Mucosa of descending colon (tissue), 3 donors: ENCODE measurements at places on chromosomes 5 and 9.
A peak's percentile ranks its signal among the peaks of the same experiment; 100 is the strongest.

DNA sequence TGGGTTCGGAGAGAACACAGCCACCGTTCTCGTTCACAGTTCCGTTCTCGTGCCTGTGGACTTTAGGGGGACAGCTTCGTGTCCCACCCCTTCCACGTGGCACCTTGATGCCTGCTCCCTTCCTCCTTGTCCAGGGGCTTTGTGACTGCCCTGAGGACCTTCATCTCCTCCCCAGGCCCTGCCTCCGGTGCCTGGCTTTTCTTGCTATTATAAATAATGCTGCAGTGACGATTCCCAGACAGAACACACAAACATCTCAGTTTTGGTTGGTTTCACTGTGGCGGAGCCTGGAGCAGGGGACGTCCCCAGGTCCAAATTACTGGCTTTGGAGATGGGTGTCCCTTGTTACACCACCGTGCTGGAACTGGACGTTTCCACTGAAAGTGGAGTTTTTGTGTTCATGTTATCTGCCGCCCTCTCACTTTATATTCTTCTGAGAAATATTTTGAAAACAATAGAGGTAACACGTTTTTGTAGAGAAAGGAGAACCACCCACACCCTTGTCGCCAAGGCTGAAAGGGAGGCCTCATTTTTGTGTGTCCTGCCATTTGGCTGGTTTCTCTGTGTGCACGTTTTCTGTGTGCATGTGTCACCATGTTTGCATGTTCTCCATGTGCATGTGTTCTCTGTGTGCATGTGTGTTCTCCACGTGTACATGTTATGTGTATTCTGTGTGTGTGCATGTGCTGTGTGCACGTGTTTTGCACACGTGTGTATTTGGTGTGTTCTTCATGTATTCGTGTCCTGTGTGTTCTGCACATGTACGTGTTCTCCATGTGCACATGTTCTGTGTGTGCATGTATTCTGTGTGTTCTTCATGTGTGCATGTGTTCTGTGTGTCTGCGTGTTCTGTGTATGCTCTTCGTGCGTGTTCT, 24.2 kb downstream of the WNK2 start:
- peak; percentile 41 for DNase-seq

- DNase-seq = no peak
These were observed 27.7 kb downstream of the WDR36 start for GRCh38 chr5:111119856-111120255.

- DNase-seq = no peak
These were observed 85.3 kb downstream of the TTC39B start for GRCh38 chr9:15221746-15222145.

- no peak for DNase-seq
These were observed 1891.7 kb upstream of the WWC1 start for GRCh38 chr5:166399781-166400180.

DNA sequence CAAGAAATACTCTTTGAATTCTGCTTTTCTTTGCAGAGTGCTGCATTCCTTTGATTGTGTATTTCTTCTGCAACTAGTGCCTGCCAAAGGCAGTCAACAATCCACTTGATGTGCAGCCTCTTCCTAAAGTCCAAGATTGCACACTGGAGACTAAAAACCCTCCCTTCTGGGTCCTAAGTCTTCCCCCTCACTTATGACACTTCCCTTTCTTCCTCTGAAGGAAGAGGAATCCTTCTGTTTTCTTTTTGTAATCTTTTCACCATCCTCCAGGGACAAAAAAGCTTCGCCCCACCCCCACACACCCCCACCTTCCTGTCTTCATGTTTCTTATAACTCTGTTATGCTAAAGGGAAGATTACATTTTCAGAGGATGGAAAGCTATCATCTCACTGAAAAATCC, 39.9 kb downstream of the WDR36 start:
- no peak for DNase-seq

GRCh38 chr5:150461231-150461630, 11.7 kb upstream of the RPS14 start:
- DNase-seq = no peak

DNA sequence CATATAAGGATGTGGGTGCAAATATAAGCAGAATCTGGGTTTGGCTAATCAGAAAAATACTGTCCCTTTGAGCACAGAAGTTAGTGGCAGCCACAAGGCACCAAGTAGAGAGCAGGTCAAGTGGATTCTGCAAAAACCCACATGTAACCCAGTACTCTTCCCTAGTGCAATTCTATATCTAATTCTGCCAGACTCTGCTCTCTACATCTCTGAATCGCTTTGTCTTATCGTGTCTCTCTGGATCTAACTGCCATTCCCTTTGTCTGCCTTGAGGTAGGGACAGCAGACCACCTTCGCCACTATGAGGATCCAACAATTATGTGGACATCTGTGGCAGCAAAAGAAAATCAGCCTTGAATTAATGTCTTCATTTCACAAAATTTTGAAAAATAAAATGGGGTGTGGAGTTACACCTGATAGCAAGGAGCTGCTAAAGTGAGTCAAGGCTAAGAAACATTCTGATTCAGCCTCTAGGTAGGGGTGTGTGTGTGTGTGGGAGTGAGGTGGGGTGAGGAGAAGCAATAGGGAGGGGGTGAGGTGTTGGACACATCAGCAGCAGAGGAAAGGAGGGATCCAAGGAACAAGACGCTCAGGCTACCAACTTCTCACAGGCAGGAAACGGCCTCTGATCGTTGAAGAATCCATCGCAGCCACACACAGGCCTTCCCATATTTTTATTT, 33.7 kb upstream of the ZNF366 start:
- no peak for DNase-seq

GRCh38 chr9:684054-684890, 157.2 kb upstream of the DMRT1 start:
- DNase-seq = no peak

DNA sequence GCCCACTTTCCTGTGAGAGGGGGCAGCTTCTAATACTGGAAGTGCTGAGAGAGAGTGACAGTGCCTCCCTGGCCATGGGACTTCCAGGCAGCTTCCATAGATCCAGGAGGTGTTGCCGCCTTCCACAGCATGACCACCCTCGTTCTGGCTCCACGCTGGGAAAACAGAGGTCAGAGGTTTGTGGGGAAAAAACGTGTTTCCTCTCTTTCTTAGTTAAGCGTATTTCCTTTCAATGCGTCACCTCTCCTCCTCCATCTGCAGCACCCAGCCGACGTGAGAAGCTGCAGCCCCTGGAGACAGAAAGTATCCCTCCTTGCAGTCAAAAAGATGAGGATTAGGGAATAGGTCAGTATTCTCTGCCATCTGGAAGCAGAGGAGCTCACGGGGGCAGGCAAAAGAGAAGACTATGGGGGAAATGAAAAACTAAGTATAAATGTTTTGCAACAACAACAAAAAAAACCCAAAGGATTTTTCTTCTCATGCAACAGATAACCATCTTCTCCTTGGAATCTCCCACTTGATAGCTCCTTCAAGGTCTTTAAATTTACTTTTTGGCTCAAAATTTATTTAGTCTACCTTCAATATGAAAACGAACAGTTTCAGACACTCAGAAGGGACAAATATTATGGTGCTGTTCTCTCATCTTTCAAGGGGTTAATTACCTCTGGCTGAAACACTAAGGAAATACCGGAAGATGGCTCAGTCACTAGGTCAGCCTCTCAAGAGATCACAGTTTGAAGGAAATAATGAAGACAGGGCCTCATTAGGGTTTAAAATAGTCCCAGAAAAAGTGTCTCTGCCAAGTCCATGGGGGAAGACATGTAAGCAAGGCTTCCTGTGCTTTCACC, 38.0 kb downstream of the MTMR12 start:
- no peak for DNase-seq

- no peak for DNase-seq
These were observed 142.7 kb upstream of the ADAMTSL1 start for GRCh38 chr9:18331310-18331684.

DNA sequence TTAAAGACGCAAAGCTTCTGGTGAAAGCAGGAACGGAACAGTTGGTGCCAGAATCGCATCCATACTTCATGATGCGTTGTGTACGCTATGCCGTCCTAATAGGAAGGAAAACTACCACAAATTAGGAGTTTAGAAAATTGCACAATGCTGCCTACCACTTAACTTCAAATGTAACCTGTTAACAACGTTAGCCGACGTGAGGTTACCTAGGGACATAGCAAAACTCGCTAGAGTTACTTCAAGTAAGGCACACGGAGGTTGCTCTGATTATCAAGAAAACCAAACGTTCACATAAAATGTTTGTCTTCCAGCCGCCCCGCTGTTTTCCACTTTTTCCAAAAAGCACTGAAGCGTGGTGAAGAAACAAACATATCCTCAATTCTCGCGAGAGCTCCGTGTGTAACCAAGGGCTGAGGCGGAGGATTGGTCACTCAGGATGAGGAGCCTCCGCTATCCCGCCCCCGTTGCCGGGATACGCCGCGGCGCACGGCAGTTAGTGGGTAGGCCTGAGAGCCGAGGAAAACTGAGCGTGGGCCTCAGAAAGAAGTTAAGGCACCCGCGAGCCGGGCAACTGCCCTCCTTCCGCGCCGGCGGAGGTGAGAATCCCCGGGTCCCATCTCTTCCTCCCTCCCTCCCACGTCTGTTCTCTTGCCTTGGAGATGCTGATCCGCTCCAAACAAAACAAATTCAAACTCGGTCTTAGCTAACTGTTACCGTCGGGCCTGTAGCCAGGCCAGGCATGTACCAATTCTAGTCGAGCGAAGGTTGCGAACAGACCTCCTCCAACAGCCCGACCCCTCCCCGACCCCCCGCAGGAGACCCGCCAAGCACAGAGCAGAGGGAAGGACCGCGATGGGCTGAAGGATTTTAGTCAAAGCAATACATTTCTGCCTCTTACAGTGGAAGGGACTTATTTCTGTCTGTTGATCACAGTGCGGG, at the start of gene IFT74:
Gene IFT74 (plus strand): TSS at position 492 of the 939 bp plus-strand sequence. CDS start 5,556 bp downstream, outside the sequence.
- DNase-seq = peak; percentile 97

DNA sequence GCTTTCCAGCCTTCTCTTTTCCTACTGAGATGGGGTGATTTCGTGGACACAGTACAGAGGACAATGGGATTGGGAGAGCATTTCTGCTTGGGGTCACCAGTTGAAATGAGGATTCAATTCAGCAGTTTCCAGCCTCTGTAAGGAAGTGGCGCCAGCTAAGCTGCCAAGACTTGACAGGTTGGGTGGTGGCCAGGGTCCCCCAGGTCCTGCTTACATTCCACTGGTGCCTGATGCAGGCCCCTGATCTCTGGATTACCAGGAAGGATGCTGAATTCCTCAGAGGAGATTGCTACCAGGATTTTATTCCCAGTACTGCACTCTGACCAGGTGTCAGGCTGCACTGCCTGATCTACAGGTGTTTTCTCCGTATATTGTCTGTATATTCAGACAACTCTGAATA, 119.7 kb downstream of the PSD2 start:
- no peak for DNase-seq

GRCh38 chr5:39255406-39255805, 36.0 kb upstream of the FYB1 start:
- no peak for DNase-seq

- peak; percentile 86 for DNase-seq
These were observed 885 bp downstream of the RNF44 start for GRCh38 chr5:176536132-176536901.

DNA sequence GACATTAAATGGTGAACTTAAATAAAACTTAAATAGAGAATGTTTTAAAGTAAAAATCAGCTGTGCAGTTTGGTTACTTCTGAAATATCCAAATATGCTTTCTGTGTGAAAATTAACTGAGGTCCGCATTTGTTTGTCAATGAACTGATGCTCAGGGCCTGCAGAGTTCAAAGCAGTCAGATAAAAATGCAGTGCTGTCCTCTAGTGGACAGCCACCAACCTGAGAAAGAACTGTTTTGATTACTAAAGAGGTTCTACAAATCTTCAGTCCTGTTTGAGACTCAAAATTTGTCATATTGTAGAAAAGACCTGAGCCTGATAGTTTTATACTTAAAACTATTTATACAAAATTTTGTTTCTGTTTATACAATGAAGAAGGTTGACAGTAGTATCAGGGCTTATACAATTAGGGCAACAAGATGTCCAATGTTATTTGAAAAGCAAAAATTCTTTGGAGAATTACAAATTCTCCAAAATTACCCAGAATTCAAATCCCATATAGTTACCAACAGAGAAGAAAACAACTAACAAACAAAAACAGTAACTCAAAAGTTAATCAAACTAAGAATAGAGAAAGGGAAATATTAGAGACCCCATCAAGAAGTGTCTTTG, 232.3 kb upstream of the TBCA start:
- no peak for DNase-seq

DNA sequence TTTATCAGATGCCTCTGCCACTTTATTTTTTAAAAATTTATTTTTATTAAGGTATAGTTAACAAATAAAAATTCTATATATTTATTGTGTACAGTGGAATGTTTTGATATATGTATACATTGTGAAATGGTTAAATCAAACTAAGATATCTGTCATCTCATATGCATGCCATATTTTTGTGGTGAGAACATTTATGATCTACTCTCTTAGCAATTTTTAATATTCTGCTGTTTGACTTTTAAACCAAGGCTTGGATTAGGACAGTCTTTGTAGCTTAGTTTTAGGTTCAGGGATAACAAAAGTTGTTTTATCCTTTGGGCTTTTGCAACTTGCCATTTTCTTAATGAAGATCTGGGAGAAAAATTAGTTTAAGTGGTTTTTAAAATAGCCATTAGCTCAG, 46.0 kb upstream of the CDKN2B start:
- no peak for DNase-seq

DNA sequence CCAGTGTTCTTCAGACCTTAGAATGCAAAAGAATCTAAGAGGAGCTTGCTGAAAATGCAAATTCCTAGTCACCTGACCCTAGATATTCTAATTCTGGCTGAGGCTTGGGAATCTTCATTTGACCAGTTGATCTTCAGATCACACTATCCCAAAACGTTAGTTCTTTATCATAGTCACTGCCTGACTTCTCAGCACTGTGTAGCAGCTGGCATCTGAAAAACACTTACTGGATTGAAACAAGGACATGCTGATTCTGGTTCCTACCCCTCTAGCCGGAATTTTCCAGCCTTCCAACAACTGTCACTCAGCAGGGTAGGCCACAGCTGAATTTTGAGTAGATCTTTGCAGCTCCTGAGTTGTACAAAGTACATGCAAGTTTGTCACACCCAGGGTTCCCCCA, 72.2 kb downstream of the EBF1 start:
- no peak for DNase-seq

DNA sequence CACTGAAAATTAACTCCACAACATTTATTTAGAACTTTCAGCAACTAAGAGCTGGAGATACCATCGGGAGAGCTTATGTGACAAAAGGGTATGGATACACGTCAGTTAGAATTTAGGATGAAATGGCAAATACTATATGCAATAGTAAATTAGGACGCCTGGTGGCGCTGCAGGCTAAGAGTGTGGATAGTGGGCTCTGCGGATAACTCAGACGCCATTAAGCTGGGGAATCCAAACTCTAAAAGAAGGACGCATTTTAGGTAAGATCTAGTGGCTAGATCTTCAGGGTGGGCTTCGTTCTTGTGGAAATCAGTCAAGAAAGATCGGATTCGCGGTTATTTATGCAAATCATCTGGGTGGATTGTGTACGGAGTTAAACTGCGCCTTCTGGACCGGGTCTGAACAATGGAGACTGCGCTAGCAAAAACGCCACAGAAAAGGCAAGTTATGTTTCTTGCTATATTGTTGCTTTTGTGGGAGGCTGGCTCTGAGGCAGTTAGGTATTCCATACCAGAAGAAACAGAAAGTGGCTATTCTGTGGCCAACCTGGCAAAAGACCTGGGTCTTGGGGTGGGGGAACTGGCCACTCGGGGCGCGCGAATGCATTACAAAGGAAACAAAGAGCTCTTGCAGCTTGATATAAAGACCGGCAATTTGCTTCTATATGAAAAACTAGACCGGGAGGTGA, at the start of gene PCDHB5:
Gene PCDHB5 (plus strand): TSS at position 177 of the 688 bp plus-strand sequence. CDS start 229 bp downstream, at position 406.
- DNase-seq = no peak
